ENCODE measurements at places on chromosomes 1 and 21.

DNA sequence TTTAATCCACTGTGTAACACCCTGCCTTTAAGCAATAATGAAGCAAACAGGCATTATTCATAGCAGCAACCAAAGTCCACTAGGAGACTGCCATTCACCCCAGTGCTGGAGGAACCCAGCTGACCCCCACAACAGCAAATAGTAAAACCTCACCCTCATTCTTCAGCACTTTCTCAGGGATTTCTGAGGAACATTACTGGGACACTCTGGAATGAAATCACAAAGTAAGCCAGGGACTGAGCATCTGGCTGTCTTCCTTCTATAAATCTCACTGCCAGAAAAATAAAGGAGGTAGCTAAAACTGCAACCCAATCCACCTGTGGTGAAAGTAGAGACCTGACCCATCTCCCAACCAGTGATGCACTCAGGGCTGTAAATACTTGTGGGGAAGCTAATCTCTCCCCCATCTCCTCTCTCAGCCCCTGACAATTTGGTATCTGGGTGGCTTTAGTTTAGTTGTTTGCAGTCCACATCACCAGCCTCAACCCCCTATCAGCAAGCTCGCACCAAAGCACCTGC, 47.1 kb downstream of the COL6A1 start:
- no peak for DNase-seq

DNA sequence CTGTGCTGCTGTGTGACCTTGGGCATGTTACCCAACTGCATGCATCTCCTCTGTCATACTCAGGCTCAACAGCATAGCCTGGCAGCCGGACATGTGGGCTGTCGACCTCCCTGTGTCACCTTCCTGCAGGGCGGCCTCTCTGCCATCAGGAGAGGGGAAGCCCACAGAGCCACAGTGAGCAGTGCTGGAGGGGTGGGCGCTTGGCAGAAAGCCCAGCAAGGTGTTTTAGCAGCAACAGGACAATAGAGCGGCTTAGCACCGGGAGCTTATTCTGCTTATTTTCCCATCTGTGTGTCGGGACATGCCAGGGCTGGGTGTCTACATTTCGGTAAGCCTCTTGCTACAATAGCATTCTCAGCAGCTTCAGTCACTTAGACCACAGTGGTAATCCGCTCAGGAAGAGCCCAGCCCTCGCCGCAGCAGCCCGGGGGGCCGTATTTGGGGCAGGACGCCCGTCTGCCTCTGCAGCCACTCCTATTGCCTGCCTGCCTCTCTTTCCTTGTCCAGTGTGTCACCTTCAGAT, 22.8 kb upstream of the CDK18 start:
- no peak for DNase-seq

DNA sequence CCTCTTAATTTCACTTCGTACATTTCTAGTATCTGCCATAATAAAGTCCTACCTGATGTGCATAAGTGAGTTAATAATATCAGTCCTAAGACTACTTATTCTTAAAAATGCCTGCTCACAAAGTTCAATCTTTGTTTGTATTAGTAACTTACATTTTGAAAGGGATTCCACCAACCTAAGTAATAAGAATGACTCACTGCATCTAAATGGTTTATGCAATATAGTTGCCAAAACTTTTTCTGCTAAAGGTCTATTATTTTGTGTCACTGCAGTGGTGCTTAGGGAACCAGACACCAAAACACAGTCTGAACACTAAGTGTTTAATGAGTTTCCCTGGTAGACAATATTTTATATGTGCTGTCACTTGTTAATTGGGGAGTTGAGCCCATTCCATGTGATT, 1.8 kb downstream of the ZNF669 start:
- no peak for DNase-seq

GRCh38 chr1:13730751-13731482, 30.9 kb downstream of the PRDM2 start:
- peak; percentile 65 for DNase-seq

DNA sequence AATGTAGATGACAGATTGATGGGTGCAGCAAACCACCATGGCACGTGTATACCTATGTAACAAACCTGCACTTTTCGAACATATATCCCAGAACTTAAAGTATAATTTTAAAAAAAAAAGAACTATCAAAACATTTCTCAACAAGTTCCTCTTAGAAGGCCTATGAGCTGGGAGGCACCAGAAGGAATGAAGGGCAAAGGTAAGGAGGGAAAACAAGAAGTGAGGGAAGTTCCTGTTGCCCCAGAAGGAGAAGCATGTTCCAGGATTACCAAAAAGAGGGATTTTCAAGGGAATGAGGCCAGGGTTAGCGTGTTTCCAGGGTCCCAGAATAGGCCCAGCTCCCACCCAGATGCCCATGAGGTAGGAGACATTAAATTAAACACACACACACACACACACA, 361.0 kb downstream of the SETD4 start:
- no peak for DNase-seq

- no peak for DNase-seq
Observed at GRCh38 chr1:78471890-78472620, 18.7 kb upstream of the PTGFR start.

DNA sequence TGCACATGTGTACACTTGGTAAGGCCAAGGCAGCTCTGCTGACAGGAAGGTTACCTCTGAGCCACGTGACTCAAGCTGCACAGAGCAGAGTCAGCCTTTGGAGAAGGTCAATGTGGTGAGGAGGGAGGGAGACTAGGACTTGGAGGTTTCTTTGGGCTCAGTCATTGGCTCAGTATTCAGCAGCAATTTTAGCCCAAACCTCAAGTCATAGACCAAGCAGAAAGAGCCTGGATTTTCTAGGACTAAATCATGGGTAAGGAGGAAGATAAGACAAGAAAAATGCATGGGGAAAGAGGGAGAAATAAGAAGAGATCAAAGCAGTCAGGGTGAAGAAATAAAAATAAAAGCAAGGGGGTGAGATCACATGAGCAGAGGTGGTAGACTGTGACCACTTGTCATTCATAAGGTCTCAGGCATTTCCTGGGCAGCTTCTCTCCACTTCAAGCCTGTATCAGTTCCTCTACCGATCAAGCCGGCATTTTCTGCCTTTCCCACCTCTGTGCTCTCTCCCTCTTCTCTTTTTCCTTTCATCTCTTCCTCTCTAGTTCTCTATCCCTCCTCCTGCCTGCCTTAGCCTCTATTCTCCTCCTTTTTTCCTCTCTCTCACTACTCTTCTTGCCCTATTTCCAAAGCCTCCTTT, 51.7 kb upstream of the DUSP10 start:
- DNase-seq = no peak

GRCh38 chr1:193767886-193768285, 581.5 kb upstream of the B3GALT2 start:
- no peak for DNase-seq

DNA sequence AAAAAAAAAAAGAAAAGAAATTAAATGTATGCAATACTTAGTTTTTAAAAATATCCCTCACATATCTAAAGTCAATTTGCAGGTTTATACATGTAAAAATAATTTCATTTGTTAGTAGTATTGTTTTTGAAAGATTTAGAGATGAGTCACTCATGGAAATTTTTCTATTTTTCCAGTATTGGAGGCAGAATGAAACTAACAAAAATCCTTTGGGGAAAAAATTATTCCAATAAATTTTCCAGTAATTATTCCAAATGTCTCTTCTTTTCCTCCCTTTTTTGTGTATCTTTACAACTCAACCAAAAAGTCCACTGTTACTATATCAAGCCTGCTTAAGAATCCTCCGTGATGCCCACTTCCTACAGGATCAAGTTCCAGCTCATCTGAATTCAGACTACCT, 29.9 kb downstream of the MPZL1 start:
- no peak for DNase-seq

DNA sequence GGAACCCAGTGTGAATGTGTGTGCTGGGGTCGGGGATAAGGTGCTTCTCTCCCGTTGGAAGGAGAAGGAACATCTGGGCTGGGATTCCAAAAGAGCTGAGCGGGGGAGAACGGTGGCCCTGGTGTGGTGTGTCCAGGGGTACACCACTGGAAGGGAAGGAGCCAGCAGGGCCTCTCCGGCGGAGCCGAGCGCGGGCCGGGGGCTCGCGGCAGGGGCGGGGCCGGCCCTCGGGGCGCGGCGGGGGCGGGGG, 231 bp upstream of the RPS6KA1 start:
- DNase-seq = no peak

- no peak for DNase-seq
Observed at GRCh38 chr1:241627453-241628259, 12.5 kb downstream of the CHML start.

DNA sequence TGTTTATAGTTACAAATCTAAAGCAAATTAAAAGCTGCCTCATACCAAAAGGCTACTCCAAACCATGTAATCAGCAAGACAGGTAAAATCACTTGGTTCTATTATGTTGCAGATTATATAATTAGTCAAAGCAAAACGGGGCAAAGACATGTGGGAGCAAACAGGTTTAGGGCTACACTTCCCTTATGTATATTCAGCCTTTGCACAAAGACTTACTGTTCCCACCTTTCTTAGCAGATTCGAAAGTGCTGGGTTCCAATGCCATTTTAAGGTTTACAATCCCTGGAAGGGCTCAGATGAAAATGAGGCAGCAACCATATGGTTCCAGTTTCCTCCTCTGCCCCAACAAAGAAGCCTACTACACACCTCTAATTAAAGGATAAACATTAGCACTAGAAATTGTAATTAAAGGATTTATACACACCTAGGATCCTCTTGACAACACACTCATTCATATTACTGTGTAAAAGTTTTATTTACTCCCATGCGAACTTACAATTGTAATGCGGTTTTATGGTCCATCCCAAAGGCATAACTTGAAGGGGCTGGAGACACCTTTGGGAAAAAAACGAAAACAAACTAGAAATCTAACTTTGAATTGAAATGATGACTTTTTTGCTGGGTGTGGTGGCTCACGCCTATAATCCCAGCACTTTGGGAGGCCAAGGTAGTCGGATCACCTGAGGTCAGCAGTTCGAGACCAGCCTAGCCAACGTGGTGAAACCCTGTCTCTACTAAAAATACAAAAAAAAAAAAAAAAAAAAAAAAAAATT, 117.3 kb upstream of the PKN2 start:
- no peak for DNase-seq

DNA sequence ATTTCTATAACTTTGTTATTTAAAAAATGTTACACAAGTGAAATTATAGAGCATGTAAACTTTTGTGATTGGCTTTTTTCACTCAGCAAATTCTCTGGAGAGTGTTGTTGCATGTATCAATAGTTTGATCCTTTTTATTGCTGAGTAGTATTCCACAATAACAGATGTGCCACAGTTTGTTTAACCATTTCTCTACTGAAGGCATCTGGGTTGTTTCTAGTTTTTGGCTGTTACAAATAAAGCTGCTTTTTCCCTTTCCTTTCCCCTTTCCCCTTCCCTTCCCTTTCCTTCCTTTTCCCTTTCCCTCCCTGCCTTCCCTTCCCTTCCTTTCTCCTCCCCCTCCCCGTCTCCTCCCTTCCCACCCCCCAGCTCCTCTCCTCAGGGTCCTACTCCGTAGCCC, 15.9 kb downstream of the TUFT1 start:
- DNase-seq = no peak

Measured in stimulated activated CD4-positive, alpha-beta T cell treated with anti-CD3 and anti-CD28 coated beads, TNF-alpha, amount 100 ng/mL, for 24 hours (primary cell).